ENCODE measurements at places on chromosomes 5 and 9. TPM values are rescaled to one million over a fixed set of nuclear protein-coding genes. Genes with fewer than 3 reads are reported as not detected.

The INSYN2B gene
- 5.6 TPM for total RNA-seq

The HRH2 gene
- 1.0 TPM for total RNA-seq

The CNTNAP3B gene
- total RNA-seq: 11.8 TPM

DNA sequence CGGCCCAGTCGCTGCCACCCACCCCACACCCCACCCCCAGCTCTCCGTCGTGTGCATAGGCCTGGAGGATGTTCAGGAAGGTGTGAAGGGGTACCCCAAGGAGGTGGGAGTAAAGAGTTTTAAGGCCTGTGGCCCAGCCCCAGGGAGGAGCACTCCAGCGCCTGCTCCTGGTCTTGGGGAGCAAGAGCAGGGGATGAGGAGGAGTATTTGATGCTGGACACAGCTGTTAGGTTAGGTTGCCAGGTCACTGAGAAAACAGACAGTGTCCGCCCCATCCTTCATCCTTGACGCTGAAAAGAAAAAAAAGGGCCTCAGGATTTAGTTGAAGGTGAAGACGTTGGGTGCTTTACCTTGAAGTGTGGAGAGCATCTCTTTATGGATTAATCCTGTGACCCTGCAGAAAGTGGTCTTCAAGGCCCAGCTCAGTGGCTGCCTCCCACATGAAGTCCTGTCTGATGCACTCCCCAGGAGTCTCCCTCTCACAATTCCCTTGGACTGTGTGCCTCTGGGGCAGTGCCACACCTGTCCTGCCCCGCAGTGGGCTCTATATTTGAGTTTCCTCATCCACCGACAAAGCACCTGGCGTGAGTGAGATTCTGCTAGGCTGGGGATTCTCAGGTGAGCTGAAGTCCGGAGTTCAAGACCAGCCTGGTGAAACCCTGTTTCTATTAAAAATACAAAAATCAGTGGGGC, 101.8 kb downstream of the SPRY4 start:
- no peak for DNase-seq

- no peak for DNase-seq
Measured at GRCh38 chr9:4362281-4362680, 62.4 kb upstream of the GLIS3 start.

GRCh38 chr9:35903049-35903448, 3.0 kb upstream of the HRCT1 start:
- DNase-seq: peak; percentile 61

DNA sequence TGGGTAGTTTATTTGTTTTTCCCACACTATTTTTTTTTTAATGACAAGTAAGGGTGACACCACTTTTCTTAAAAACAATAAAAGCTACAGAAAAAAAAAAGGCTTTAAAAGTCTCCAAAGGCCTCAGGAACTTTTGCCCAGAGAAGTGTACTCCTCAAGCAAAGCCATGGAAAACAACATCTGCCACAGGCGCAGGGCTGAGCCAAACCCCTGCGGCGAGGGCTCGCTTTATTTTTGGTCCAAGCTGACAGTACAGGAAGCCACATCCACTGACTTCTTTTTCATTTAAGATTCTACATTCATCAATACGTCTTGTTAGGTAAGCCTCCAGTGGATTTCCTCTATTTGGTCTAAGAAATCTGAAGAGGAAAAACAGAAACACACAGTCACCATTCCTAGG, 51.9 kb upstream of the IFNK start:
- no peak for DNase-seq

DNA sequence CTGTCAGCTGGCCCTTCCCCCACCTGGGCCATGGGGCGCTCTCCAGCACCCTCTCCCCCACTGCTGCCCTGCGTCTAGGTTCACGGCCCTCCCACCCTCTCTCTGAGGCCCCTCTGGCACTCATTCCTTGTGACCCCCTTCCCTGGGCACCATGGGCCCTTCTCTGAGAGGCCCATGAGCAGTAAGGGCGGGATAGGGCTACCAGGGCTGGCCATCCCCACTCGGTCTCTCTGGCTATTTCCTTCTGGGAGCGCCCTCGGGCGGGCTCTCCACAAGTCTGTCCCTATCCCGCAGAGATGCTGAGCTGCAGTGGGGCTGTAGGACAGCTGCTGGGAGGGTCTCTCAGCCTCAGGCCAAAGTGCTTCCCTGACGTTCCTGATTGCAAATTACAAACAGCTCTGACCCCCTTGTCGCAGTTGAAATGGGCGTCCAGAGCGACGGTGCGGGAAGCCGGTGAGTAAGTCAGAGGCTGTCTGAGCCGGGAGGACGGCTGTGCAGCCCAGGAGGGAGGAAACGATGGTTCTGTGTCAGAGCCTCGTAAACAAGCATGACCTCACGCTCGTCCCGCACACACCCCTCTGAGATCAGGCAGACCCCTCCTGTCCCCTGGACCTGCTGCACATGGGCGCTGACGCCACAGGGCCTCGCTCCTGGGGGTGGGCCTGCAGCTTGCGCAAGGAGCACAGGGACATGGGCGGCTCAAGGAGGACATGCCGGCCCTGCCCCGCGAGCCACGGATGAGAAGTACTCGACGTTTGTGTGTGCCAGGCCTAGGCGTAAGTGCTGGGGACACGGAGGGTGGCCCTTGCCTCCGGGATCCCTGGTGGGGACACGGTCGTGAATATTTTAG, 36.3 kb upstream of the GFPT2 start:
- DNase-seq: no peak

- peak; percentile 41 for DNase-seq
Measured at GRCh38 chr9:1839909-1840308, 175.2 kb upstream of the SMARCA2 start.

DNA sequence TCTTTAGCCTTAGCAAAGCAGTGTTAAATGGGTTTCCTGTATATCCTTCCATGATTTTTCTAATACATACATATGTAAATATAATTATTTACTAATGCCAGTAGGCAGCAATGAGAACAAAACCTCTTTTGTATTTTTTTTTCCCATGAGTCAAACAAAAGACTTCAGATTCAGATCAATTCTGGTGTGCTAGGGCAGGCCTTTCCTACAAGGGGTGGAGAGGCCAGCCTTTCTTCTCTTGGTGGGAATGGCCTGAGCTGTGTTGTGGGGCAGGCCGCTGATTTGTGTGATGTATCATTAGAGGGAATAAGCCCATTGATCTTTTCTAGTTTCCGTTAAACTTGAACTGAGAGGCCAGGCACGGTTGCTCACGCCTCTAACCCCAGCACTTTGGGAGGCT, 115.5 kb upstream of the DMRT1 start:
- no peak for DNase-seq

GRCh38 chr5:174971210-174971609, 246.8 kb downstream of the MSX2 start:
- no peak for DNase-seq

DNA sequence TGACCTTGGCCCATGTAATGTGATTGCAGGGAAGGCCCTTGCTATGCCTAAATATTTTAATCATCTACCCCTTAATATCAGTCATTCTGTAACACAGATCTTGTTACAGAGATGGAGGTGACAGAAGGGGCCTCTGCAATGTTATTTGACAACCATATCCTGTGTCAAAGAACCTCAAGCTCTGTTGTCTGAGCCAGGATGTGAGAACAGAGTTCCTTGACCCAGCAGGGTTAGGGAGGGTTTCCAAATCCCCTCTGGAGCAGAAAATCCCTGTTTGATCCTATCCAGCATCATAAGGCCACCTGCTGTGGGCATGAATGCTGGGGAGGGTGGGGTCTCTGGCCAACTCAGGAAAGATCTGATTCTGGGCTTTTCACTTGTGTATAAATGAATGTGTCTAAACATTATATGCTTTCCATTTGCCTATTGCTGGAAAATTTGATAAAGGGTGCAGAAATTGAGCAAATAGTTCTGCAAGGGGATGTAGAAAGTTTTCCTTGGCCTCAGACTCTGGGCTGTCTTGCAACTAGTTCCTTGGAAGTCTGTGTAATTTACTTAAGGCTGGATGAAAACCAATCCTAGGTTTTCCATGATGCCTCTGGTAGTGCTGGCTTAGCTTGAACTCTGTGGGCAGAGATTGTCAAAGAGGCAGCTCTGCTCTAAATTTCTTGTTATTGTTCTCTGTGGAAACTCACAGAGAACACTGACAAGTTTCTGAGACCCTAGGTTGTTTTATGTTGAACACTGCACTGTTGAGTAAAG, 71.0 kb downstream of the PGM5 start:
- DNase-seq: no peak

DNA sequence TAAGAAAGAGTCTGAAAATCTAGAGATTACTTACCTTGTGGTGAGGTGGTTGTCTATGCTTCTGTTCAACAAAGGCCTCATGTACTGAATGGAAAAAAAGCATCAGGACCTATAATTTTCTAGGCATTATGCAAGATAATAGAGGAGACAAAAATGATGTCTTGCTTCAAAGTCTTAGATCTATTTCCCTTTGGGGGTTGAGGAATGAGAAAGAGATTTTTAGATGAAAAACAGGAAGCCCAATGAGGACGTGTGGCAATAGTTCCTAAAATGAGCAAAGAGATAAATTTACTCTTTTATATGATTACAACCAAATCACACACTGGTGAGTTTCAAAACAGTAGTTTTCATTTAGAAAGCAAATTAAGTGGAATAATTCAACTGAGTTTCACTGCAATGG, 99.5 kb downstream of the GHR start:
- DNase-seq: no peak

DNA sequence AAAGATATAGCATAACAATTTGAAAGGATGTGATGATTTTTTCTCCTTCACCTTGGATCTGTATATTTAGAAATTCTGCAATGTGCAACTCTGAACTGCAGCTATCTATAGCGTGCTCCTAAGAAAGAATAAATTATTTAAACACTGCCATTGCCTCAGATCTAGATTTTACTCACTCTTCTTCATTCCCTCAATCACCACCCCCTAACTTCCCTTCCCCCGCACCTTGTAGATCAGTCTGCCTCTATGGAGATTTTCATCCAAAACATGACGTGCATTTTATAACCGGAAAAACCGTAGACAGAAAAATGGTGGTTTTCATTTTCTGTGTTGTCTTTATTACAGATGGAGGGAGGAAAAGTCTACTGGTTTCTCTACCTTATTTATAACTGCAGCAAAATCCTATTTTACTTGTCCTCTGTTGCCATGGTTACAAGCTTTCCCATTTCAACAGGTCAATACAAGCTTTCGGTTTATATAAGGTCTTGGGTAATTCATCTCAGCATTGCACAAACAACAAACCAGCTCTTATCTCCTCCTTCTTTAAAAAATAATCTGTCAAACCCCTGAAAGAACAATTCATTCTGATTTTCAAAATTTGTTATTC, 480.0 kb downstream of the TAF11L14 start:
- no peak for DNase-seq

DNA sequence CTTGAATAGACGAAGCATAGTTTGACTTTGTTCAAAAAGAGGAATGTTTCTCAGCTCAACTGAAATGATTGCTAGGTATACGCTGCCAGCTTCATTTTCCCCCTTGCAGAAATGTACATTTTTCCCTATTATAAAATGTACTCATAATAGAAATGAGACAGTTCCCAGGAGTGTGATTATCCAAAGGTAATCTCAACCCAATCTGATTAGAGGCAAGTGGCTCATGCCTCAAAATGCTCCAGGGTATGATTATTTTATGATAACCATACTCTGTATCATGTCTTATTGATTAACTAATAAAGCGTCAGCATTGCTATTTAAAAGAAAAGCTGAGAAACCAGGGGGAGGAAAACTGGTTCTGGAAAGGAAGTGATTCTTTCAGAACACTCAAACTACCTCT, 54.9 kb upstream of the SMIM15 start:
- DNase-seq: no peak

- DNase-seq: no peak
Measured at GRCh38 chr5:75614176-75614575, 2.9 kb downstream of the ANKDD1B start.

DNA sequence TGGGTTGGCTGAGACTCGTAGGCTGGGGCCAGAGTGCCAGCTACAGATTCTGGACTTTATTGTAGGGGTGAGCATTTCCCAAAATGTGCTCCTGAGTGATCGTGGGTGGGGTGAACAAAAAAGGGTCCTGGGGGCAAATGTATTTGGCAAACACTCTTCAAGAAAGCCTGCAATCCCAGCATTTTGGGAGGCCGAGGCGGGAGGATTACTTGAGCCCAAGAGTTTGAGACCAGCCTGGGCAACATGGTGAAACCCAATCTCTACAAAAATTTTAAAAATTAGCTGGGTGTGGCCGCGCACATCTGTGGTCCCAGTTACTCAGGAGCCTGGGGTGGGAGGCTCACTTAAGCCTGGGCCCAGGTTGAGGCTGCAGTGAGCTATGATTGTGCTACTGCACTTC, 55.5 kb upstream of the CDKN2AIPNL start:
- no peak for DNase-seq

DNA sequence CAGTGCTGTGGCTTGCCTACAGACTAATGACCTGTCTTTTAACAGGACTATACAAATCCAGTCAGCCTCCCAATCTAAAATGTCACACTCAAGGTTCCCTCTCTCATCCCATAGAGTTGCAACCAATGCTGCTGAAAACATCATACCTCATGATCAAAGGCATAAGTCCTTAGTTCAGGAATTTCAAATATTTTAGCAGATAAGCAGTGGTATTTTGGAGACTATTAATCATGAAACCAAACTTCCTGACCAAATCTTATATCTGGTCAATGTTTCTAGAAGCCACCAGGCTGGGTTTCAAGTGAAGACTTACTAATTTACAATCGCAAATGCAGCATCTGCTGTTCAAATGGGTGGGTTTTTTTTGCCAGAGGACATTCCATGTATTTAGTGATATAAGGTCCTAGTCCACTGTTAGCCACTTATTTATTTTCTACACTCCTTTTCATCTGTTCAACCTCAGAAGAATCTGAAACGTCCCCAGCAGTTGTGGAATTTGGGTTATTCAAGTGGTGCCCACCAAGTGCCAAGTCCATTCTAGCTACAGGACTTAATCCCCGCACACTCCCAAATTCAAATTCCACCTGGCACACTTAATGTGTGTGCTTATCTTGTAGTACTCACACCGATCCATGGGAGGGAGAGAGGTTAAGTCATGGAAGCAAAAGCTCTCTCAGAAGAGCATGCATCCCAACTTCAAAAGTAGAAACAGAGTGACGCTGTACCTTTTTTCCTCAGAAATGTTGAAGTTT, 5.8 kb downstream of the TAS2R1 start:
- DNase-seq: no peak

DNA sequence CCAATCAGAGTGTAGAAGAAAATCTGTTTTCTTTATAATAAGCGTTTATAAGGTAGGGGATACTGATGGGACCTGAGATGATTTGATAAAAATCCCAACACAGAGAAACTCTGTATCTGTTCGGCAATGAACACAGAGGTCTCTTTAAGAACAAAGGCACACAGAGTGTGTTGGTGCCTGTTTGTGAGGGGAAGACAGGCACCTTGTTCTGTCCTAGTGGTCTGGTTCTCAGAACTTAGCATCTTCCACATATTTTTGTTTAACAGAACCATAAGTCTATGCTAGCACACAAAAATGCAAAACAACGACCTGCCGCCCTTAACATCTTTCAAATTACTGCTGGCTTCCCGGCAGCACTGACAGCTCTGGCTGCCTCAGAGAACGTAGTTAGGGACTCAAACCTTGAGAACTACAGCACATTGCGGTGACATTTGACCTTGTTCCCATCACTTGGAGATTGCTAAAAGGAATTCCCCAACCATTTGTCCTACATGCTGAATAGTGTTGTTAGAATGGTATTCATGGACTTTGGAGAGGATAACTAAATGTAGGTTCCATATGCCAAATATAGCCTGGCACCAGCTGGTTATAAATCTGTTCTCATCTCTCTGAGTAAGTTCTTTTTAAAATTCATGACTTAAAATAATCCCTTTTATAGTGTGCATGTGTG, 871.7 kb upstream of the TYRP1 start:
- peak; percentile 9 for DNase-seq

- DNase-seq: peak; percentile 14
Measured at GRCh38 chr5:103340717-103341388, 82.3 kb downstream of the MACIR start.
